Muscle of back (tissue), 13 donors: ENCODE measurements at places on chromosomes 1 and 21. TPM values are rescaled to one million over a fixed set of nuclear protein-coding genes. Genes with fewer than 3 reads are reported as not detected.

The RAP1GAP gene
- polyA plus RNA-seq = 1.4 TPM

DNA sequence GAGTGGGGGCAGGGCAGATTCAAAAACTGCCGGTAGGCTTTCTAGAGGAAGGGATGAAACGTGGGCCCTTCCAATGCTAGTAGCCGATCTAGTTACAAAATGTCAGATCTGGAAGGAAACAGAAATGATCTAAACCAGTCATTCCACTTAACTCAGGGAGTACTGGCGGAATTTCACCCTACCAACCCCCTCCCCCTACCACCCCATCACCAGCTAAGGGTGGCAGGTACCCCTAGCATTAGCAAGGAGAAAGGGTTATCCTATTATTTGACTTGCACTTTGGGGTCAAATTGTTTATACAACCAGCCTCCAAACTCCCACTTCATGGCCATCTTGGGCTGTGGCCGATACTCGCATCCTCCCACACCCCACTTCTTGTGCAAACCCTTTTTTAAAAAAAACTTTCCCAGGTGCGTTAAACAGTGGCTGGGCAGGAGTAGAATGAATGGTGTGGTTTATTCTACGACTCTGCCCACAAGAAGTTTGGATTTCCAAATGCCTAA, 644 bp upstream of the MRPL24 start:
- DNase-seq = no peak

- no peak for DNase-seq
Measured at GRCh38 chr1:232209357-232209756, 420.6 kb downstream of the SIPA1L2 start.

- no peak for DNase-seq
Measured at GRCh38 chr1:68675336-68675735, 178.5 kb upstream of the DEPDC1 start.

GRCh38 chr1:32899586-32900296, 1.4 kb downstream of the TMEM54 start:
- no peak for DNase-seq

- peak; percentile 17 for DNase-seq
Measured at GRCh38 chr1:223628233-223629125, 37.0 kb downstream of the CAPN8 start.

The KCND3 gene
- polyA plus RNA-seq = 1.4 TPM

DNA sequence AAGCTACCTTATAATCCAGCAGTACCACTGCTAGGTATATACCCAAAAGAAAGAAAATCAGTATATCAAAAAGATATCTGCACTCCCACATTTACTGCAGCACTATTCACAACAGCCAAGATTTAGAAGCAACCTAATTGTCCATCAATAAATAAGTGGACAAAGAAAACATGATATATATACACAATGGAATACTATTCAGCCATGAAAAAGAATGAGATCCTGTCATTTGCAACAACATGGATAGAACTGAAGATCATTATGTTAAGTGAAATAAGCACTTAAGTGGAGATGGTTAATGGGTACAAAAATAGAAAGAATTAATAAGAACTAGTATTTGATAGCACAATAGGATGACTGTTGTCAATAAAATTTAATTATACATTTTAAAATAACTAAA, 90.7 kb upstream of the PKN2 start:
- DNase-seq = no peak

The LRRIQ3 gene
- 0.37 TPM for polyA plus RNA-seq
